KBM-7 (cell line): ENCODE measurements at places on chromosomes 1 and 21.

- DNase-seq = no peak
These were observed 19.1 kb upstream of the CD101 start for GRCh38 chr1:116982319-116983004.

GRCh38 chr1:232110281-232111090 is 483.9 kb downstream of the DISC1 start:
- no peak for DNase-seq

- no peak for DNase-seq
These were observed 40.5 kb upstream of the JAK1 start for GRCh38 chr1:65006806-65007205.

GRCh38 chr1:160549665-160550006 is 26.6 kb upstream of the SLAMF6 start:
- no peak for DNase-seq

- DNase-seq = peak; percentile 31
These were observed 93.3 kb downstream of the SSBP3 start for GRCh38 chr1:54312796-54313316.

GRCh38 chr1:13549521-13549920 is 34.1 kb upstream of the PDPN start:
- DNase-seq = no peak

DNA sequence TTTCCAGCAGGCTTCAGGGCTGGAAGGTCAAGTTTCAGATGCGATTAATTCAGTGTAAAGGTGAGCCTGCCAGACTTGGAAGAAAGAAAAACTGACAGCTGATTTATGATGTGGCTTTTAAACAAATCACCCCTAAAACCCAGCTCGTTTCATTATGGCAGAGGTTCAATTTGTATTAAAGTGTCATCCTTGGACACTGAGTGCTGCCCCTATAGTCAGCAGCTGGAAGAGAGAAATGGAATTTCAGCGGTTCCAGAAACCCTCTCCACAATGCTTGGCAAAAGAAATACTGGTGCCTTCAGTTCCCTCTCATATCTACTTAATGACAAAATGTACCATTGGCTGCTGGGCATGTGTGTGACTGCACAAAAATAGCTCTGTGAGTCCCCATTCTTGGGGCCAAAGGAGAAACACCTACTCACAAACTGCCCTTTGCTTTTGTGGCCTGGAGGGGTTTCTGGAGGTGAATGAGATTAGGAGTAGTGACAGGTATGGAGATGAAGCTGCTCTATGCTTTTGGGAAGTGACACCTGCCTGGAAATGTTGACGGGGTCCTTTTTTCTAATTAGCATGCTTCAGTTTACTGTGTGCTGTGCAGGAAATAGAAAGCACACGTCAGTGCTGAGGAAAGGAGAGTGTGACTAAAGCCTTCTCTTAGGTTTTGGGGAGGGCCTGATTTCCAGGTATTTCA is 95.1 kb upstream of the TSPAN2 start:
- no peak for DNase-seq

DNA sequence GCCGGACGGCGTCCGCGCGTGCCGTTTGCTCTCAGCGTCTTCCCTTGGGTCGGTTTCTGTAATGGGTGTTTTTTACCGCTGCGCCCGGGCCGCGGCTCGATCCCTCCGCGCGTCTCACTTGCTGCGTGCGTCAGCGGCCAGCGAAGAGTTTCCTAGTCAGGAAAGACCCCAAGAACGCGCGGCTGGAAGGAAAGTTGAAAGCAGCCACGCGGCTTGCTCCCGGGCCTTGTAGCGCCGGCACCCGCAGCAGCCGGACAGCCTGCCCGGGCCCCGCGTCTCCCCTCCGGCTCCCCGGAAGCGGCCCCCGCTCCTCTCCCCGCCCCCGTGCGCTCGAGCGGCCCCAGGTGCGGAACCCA is 159.8 kb downstream of the RUNX1 start:
- peak; percentile 59 for DNase-seq

GRCh38 chr1:186689907-186690306 is 9.7 kb upstream of the PTGS2 start:
- no peak for DNase-seq

- peak; percentile 9 for DNase-seq
These were observed 20.2 kb downstream of the IPP start for GRCh38 chr1:45730075-45730779.

DNA sequence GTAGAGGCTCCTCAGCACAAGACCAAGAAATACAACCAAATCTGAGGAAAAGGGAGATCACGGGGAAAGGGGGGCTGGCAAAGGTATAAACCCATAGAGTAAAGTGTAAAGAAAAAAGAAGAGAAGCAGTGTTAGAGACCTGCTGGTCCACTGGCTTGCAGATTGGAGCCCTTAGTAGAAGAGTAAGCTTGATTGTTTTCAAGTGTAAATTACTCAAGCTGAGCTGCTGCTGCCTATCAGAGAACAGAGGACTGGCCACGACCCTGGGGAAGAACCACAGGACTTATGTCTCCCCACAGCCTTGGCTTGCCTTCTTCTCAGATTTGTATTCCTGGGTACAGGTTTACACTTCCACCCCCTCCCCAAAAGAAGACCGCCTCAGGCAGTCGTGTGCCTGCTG is 294.2 kb downstream of the LMX1A start:
- DNase-seq = no peak
